ENCODE measurements at places on chromosomes 3 and 15.

DNA sequence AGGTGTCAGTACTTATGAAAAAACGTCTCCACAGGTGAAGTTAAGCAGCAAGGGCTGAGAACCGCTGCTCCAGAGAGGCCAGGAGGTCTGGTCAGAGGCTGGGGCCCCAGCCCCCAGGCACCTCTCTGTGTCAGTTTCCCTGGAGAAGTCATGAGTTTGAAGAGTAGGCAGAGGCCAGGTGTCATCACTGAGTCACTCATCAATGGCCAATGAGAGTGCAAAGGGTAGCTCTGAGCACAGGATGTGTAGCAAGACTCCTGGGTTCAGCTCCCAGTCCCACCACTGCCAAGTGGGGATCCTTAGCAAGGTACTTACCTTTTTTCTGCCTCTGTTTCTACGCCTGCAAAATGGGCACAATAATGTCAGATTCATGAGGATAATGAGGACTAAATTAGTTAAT lies 47.9 kb downstream of the CORO2B start:
- no peak for DNase-seq

DNA sequence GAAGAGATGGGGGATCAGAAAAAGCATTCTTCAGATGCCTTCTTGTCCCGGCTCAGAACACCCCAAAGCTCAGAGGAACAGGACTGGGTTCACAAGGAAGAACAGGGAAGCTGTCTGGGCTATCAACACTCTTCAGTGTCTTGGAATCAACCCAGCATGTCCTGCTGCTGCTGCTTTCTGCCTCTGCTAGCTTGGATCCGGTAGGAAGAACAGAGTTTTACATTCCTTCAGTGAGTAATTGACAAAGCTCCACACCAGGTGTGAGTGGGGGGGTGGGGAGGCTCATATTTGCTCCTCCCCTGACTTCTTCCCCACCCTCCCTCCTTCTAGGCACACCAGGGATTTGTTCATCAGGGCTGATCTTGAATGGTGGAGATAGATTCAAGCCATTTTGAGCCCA lies 13.1 kb upstream of the ETV5 start:
- DNase-seq: no peak

DNA sequence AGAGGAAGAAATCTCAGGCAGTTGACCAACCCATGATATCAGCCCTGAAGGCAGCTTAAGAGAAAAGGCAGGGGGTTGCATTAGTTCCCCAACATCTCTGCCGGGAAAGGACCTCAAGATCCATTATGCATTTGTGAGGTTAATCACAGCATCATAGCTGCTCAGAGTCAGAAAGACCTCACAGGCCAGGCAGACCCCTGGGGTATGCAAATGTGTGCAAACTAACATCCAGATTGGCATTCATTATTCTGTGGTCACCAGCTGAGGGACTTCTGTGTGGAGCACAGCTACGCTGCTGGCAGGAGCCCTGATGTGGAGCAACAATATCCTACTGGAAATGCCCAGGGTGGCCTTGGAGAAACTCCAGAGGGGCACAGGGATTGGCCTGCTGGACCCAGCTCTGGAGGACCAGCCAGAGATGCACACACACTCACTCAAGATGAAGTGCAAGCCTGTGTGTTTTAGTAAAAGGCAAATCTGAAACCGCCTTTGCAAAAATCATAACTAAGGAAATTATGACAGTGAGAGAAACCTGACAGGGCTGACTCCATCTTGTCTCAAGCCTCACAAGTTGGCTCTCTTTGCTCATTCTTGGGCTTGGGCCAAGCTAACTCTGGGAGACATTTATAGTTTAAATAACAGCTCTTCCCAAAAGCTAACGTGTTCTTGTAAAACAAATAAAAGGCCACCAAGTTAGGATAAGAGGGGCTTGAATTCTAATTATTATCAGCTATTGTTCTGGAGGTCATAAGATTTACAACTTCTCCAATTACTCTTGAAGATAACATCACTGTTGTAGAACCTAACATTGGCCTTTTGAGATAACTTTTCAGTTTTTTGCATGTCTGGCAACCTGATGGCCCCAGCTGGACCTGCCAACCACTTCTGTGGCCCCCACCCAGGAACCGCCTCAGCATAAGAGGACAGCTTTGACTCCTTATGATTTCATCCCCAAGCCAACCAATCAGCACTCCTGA lies 257.1 kb downstream of the UACA start:
- no peak for DNase-seq

- DNase-seq: no peak
Measured at GRCh38 chr3:168545591-168545990, 449.9 kb upstream of the GOLIM4 start.

- DNase-seq: no peak
Measured at GRCh38 chr3:81440661-81441060, 320.8 kb downstream of the GBE1 start.

DNA sequence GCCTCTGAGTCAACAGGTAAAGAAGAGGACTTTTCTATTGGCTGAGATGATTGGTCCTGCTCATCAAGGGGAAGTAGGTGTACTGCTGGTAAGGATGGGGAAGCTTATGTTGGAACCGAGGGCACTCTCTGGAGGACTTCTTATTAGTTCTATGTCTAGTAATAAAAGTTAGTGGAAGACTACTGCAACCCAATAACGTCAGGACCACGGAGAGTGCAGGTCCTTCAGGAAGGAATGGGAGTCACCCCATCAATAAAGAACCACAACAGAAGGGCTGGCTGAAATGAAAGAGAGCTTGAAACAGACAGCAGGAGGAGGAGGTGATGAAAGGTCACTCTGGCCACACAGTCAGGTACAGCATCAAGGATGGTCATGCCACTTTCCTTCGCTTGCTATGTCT lies 68.8 kb upstream of the PRR23E start:
- no peak for DNase-seq
